ENCODE measurements at places on chromosomes 7 and 10.

- no peak for DNase-seq
Measured at GRCh38 chr10:73899423-73899822, 11.5 kb upstream of the PLAU start.

DNA sequence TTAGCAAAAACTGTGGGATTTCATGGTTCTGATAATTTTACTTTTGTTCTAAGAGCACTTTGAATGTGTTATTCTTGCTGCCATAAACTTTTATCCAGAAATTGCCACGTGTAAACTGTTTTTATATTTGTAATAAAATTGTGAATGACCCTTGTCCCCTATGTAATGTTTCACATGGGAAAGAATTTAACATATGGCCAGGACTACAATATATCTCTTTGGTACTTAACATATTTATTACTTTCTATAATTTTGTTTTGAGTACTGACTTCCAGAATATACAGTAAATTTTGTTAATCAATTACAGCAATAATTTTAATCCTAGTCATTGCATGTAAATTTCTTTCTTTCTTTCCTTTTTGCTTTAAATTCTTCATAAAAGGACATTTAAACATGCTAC is 735.0 kb upstream of the PHF14 start:
- DNase-seq = no peak

DNA sequence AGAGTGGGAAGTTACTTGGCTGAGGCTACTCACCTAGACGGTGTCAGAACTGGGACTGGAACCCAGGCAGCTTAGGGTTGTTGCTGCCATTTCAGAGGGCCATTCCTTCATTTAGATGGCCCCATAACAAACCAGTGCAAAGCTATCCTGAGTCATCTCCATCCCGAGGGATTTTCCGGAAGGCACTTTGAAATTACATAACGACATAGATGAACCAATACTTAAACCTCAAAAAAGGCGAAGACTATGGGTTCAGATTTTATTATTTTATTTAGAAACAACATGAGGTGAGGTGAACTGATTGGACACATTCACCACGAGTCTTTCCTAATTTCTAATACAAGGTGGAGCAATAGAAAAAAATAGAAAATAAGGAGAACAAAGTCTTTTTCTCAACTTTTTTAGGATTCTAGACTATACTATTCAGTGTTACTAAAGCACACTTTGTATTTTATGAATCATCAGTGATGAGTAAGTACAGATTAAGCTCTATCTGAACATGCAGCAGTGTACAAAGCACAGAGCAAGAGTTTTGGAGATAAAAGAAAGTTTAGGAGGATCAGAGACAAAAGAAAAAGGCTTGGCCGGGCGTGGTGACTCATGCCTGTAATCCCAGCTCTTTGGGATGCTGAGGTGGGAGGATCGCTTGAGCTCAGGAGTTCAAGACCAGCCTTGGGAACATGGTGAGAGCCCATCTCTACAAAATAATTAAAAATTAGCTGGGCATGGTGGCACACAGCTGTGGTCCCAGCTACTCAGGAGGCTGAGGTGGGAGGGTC is 79.5 kb upstream of the SVIL start:
- DNase-seq = no peak

- no peak for DNase-seq
Measured at GRCh38 chr7:151186640-151187408, at the start of gene ASB10. TSS of gene ASB10 (minus strand) at chr7:151187250. CDS start at chr7:151187130, 120 bp downstream.

DNA sequence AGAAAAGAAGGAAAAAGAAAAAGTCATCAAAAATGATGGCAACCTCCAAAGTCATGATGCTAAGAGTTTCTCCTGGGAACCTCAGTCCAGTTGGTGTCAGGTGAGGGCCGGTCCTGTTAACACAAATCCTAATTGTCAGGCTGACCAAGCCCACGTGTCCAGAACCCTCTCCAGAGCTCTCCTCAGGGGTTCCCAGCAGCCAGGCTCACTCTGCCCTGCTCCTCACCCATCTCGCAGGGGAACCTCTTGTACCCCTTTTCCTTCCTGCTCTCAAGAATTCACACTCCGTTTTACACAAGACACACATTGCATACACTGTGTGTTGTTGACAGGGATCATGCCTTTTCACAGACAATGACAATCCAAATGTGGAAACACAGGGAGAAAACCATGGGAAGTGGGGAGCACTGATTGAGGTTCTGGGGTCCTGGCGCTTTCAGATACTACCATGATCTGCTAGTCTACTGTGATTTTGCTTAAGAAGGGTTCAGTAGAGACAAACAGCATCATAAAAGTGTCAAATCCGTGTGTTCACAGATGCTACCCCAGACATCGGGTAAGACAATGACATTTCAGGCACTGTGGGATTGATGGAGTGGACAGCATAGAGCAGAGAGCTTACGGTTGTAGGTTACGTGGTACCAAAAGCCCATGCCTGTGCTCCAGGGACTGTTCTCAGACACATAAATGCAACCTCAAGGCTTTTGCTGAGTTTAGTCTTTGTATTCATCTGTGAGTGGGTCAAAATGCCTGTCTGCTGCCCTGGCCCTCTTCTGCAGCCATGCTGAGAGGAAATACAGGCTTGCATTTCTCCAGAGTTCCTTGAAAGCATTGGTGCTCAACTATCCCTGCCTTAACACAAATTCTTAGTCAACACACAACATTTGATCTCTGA is 16.0 kb downstream of the IL2RA start:
- DNase-seq = no peak

DNA sequence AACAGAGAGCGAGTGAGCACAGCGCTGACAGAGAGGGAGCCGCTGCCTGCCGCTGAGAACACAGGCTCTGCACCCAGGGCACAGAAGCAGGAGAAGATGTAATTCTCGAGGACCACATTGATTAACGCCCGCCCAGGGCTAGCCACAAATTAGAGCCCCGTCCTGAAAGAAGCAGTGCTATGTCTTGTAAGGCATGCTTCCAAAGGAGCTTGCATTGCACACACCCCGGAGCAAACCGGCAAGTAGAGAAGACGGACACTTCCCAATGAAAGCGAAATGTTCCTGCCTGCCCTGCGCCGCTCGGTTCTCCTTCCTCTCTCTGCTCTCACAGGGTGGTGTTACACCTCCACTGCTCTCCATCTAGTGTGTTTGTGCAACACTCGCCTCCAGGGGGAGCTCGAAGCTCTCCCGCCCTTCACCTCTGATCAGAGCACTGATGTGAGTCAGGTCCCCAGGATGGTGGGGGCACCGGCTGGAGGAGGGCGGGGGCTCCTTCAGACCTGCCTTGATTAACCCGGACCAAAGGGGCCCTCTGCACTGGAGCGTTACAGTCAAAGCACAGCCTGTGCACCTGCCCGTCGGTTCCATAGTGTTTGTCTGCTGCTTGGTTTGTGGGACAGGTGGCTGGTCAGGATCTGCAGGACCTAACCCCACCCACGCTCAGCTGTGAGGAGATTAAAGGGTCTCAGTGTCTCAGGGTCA is 316.5 kb downstream of the ADARB2 start:
- peak; percentile 57 for DNase-seq

DNA sequence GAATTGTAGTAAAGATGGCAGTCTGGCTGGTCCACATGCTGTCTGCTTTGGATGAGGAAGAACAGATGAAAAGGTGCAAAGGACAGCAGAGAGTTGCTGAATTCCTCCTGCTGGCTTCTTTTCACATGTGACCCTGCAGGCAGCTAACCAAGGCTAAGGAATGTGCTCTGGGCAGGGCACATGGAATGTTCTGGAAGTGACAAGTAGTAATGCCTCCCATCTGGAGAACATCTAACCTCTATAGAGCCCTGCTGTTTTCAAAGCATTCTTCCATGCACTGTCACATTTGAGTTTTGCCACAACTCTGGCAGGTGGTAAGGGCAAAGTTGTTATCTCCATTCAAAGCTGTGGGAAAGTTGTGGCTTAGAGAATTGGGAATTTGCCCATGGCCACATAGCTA is 208.8 kb downstream of the STK31 start:
- no peak for DNase-seq

GRCh38 chr10:72001033-72001395 is 36.8 kb downstream of the CHST3 start:
- no peak for DNase-seq

GRCh38 chr10:92850185-92850584 is 1.9 kb downstream of the EXOC6 start:
- no peak for DNase-seq

- no peak for DNase-seq
Measured at GRCh38 chr10:42953684-42954674, 122.9 kb upstream of the RET start.

DNA sequence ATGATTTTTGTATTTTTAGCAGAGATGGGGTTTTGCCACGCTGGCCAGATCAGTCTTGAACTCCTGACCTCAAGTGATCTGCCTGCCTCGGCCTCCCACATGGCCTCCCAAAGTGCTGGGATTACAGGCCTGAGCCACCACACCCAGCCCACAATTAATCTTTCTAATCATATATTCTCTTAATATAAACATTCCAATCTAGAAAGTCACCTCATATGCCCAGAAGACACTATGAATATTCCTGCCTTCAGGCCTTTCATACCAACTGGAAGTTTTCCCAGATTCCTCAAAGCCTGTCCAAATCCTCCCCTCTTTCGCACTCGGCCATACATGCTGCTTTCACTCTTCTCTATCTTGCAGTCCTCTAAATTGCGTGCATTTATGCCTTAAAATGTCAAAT is 32.6 kb downstream of the PDZD8 start:
- no peak for DNase-seq

DNA sequence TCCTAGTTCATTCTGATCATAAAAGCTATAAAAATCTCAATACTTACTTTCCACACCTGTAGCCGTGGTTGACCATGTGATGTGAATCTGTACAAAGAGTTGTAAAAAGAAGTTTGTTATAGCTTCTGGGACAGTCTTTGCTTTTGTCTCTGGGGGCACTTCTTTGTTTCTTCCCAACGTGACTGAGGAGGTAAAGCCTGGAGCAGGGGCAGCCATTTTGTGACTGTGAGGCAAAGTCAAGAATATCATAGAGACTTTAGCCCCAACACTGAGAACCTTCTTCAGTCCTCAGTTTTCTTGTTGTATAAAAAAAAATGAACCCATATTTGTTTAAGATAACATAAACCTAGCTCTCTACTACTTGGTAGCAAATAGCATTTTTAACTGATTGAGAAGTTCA is 29.4 kb upstream of the LYZL1 start:
- DNase-seq = no peak

DNA sequence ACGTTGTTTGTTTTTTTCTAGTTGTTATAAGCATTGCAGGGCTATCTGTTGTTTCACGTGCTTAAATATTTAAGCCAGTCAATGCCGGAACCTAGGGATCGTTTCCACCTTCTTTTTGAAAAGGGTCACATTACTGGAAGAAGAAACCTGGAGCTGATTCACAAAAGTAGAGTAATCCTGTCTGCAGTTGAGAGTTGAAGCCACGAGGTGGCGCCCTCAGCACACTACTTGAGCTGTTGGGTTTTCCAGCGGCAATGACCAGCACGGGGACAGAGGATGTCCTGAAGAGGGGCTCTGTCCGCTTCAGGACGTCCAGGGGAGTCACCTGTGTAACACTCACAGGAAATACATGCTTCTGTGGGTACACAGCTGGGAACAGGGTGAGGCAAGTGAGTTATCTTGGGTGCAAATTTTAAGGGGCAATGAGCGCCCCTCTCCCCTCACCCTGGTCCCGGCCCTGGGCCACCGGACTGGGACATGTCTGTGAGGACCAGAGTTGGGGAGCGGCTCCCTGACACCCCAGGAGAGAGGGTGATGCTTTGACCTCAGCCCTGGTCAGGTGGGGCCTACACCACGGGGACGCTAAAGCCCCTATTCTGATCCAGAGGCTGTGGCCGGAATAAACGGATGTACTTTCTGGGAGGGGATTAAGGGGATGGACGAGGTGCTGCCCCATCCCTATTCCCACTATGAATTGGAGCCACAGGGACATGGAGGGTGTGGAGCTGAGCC is 26.3 kb upstream of the WDFY4 start:
- peak; percentile 18 for DNase-seq

DNA sequence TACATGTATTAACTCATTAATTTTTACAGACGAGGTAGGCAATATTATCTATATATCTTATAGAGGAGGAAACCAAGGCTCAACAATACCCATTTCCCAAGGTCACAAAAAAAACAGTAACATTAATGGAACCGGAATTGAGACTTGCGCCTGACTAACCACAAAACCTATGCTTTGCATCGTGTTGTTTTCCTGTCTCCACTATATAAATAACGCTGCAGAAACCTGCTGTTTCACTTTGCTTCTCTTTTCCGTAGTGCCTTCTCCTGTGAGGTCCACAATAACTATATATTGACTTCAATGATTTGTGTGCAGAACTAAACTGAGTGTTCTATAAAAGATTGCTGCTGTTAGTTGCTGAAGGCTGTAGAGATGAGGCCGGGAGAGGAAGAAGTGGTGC is 97.7 kb upstream of the RPA3 start:
- DNase-seq = no peak

GRCh38 chr10:118940386-118940785 is 89.1 kb upstream of the NANOS1 start:
- DNase-seq = no peak

GRCh38 chr10:103058034-103058433 is 135.0 kb downstream of the NT5C2 start:
- no peak for DNase-seq

DNA sequence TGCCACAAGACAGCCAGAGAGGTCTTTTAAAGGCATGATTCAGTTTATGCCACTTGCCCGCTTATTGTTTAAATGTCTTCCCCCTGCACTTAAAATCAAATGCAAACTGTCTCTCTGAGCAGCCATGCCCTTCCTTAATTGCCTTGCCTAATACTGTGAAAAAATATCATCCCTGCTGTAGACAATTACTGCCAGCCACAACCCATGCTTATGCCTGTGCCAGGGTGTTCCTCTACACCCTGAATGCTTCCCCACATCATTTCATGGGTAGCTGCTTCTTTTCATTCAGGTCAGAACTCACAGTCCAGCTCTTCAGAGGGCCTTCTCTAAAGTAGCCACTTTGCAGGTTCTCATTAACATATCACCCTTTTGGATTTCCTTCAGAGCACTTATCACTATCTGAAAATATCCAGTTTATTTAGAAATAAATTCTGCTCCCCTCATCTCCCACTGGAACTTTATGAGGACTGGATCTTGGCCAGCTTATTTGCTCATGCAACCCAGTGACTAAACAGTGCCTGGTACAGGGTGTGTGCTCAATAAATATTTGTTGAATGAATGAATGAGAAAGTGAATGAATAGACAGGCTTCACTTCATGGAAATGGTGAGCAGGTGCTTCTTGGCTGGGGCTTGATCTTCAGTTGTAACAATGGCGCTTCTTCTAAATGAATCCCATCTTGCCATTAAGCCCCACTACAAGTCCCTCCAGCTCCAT is 162.4 kb upstream of the MDFIC start:
- DNase-seq = no peak

DNA sequence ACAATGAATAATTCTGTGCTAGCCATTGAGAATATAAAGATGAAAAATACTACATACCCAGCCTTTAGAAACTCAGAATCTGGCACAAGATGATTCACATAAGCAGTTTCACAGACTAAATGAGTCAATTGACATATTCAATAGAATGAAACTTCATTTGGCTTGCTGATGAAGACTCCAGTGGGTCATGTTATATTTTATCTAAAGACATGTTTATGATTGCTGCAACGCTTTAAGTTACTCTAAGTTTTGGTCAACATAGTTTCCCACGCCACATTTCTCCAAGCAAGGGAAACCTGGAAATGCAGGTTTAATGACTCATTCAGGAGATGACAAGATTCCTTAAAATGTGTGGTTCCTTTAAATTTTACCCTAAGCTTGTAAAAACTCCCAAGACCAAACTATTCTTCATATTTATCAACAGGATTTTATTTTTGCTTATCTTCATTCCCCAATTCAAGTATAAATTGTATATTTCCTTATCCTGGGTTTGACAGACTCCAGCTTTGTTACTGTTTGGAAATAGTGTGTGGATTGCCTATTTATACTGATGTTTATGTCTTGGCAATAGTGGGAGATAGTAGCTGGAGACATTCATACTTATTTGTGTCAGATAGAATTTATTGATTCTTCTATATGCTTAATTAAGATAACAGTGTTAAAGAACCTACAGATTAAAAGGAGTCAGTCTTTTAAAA is 6.6 kb downstream of the SEMA3A start:
- no peak for DNase-seq

Data from stimulated activated CD4-positive, alpha-beta T cell treated with anti-CD3 and anti-CD28 coated beads, Interleukin-4, amount 100 ng/mL, for 4 hours (primary cell).